GM19239 (cell line): ENCODE measurements at places on chromosomes 5 and 9.

DNA sequence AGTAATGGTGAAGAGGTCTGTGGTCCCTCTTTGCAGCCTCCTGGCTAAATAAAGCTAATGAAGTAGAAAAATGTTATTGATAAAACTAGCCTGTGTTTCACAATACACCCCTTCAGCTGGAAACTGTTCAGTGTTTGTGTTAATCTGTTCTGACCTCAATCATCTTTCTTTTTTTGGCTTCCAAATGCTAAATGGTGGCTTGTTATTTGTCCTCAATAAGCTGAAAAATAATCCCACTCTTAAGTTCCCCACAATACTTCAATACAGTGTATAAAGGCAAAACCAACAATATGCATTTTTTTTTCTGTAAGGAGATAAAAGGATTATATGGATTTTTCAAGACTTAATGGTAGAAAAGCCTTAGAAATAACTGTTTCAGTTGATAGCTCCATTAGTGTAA, 560.5 kb downstream of the TUSC1 start:
- DNase-seq = no peak

- no peak for DNase-seq
Observed at GRCh38 chr9:78295731-78296130, 1.2 kb upstream of the PSAT1 start.

DNA sequence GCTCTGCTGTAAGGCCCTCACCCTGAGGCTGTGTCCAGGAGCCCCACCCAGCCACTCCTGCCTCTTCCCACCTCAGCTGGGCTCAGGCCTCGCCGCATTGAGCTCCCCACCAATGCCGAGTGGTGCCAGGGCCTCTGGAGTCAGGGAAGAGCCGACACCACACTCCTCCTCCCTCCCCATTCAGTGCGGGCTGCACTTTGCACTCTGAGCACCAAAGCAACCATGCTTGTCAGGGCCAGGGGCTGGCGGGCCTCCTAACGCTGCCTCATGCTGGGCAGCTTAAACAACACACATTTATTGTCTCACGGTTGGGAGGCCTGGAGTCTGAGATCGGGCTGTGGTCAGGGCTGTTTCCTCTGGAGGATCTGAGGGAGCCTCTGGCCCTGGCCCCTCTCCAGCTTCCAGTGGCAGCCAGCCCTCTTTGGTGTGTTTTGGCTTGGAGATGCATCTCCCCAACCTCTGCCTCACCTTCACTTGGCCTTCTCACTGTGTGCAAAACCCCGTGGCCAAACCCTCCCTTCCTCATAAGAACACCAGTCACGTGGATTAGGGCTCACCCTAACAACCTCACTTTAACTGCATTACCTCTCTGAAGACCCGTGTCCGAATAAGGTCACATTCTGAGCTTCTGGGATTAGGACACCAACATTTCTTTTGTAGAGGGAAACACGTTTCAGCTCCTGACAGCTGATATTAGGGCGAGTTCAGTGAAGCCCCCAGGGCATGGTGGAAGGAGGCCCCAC, 157.8 kb downstream of the MED10 start:
- no peak for DNase-seq

DNA sequence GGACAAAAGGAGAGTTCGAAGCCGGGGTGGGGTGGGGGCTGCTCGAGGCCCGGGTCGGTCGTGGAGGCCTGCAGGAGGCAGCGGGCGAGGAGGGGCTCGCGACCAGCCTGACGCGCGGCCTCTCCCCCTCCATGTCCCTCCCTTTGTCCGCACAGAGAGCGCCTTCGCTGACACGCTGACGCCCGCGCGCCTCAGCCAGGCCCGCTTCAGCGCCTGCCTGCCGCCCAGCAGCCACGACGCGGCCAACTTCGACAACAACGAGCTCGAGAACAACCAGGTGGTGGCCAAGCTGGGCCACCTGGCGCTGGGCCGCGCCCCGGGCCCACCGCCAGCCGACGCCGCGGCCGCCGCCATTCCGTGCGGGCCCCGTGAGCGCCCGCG, 42.2 kb downstream of the NEURL1B start:
- DNase-seq = no peak

DNA sequence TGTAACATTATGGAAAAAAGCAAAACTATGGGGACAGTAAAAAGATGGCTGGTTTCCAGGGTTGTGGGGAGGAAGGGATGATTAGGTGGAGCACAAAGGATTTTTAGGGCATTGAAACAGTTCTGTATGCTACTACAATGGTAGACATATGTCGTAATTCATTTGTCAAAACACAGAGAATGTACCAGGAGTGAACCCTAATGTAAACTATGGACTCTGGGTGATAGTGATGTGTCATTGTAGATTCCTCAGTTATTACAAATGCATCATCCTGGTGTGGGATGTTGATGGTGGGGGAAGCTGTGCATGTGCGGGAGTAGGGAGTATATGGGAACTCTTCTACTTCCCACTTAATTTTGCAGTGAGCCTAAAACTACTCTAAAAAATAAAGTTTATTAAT, 135.0 kb upstream of the GABRP start:
- no peak for DNase-seq

GRCh38 chr5:132639706-132640130, 18.3 kb upstream of the IL13 start:
- DNase-seq = no peak

GRCh38 chr5:139378941-139379361, 4.1 kb downstream of the SLC23A1 start:
- no peak for DNase-seq

GRCh38 chr5:131633830-131634229, 1.2 kb downstream of the RAPGEF6 start:
- DNase-seq = no peak

- DNase-seq = no peak
Observed at GRCh38 chr9:129206905-129207304, 28.8 kb upstream of the IER5L start.

- DNase-seq = no peak
Observed at GRCh38 chr9:105672711-105673234, 10.5 kb downstream of the TAL2 start.

- DNase-seq = no peak
Observed at GRCh38 chr9:10268531-10269485, 344.0 kb downstream of the PTPRD start.

- no peak for DNase-seq
Observed at GRCh38 chr9:23682352-23682751, 143.7 kb downstream of the ELAVL2 start.
